Activated naive CD8-positive, alpha-beta T cell treated with anti-CD3 and anti-CD28 coated beads, Interleukin-2, amount 50 U/mL, for 16 hours (primary cell): ENCODE measurements at places on chromosomes 2 and 18.

- DNase-seq, result no peak
Measured at GRCh38 chr18:22439447-22439846, 21.7 kb upstream of the CTAGE1 start.

DNA sequence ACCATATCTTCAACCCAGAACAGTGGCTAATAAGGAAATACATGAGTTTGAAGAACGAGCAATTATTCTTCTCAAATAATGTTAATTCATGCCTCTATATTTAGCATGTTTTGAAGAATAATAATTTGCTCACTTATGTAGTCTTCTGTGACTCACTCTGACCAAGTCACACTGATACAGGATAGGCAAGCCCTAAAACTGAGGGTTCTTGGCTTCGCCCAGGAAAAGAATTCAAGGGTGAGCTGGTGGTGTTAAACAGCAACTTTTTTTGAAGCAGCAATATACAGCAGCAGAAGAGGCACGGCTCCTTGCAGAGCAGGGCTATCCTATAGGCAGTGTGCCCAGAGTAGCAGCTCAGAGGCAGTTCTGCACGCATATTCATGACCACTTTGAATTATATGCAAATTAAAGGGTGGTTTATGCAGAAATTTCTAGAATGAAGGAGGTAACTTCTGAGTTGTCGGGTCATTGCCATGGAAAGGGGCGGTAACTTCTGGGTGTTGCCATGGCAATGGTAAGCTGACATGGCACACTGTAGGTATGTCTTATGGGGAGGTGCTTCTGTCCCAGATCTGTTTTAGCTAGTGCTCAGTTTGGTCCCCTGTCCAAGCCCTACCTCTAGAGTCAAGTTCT, 200.6 kb downstream of the RND3 start:
- no peak for DNase-seq

DNA sequence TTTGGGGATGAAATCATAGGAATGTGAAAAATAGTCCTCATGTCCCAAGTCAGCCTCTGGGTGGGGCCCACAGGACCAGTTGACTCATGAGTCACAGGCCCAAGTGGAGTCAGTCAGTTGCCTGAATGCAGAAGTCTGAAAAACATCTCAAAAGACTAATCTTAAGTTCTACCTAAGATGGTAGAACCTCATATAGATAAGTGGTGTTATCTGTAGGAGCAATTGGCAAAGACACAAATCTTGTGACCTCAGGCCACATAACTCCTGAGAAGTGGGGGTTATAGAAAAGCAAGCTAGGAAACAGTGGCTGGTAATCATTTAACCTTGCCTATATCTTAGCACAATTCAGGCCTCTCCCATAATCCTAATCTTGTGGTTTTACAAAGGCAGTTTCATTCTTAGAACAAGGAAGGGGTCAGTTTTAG, 257.1 kb upstream of the SPOPL start:
- DNase-seq, result no peak

DNA sequence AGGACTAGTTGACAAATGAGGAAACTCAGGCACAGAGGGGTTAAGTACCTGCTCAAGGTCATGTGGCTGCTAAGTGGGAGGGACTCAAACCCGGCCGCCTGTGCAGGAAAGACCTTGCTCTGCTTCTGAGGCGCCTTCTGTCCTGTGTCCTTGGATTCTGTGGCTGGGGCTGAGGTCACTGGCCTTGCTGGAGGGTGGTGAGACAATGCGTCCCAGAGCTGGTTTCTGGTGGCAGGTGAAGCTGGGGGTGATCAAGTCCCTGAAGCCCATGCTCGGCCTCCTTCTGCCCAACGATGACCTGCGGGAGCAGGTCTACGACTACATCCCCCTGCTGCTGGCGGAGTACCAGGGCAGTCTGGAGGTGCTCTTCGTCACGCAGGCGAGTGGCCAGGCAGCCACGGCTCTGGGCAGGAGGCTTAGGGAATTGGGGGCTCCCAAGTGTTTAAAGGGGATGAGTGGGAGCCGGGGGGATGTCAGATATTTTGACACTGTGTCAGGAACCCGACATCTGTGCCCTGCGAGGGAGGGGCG, 16.1 kb downstream of the MROH2A start:
- DNase-seq, result no peak

GRCh38 chr18:79937103-79937860, 14.2 kb downstream of the SLC66A2 start:
- DNase-seq, result no peak

DNA sequence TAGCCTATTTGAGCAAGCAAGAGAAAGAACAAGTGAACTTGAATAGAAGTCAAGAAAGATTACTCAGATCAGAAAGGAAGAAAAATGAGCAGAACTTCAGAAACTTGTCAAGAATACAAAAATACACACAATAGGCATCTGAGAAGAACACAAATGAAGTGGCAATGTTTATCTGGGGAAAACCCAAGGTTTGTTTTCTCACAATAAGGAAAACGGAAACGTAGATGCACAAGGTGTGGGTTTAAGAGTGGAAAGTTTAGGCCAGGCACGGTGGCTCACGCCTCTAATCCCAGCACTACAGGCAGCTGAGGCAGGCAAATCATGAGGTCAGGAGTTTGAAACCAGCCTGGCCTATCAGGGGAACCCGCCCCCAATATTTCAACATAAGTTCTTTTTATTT, 159.5 kb upstream of the GYPC start:
- no peak for DNase-seq

- no peak for DNase-seq
Measured at GRCh38 chr2:59806486-59806885, 747.0 kb downstream of the BCL11A start.

- DNase-seq, result no peak
Measured at GRCh38 chr2:187124529-187124928, 275.6 kb upstream of the ZSWIM2 start.
